ENCODE measurements at places on chromosomes 7 and 10.

DNA sequence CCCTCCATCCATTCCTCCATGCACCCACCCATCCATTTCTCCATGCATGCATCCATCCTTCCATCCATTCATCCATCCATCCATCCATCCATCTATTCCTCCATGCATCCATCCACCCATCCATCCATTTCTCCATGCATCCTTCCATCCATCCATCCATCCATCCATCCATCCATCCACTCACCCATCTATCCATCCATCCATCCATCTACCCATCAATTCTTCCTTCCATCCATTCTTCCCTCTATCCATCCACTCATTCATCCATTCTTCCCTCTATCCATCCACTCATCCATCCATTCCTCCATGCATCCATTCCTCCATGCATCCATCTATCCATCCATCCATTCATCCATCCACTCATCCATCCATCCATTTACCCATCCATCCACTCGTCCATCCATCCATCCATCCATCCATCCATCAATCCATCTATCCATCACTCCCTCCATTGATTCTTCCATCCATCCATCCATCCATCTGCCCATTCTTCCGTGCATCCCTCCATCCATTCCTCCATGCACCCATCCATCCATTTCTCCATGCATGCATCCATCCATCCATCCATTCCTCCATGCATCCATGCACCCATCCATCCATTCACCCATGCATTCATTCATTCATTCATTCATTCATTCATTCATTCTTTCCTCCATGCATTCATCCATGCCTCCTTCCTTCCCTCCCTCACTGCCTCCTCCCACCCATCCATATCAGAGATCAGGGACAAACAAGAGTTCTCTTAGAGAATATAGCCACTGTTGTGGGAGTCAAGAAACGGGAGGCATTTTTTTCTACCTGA lies 22.2 kb downstream of the ELN start:
- DNase-seq = no peak

DNA sequence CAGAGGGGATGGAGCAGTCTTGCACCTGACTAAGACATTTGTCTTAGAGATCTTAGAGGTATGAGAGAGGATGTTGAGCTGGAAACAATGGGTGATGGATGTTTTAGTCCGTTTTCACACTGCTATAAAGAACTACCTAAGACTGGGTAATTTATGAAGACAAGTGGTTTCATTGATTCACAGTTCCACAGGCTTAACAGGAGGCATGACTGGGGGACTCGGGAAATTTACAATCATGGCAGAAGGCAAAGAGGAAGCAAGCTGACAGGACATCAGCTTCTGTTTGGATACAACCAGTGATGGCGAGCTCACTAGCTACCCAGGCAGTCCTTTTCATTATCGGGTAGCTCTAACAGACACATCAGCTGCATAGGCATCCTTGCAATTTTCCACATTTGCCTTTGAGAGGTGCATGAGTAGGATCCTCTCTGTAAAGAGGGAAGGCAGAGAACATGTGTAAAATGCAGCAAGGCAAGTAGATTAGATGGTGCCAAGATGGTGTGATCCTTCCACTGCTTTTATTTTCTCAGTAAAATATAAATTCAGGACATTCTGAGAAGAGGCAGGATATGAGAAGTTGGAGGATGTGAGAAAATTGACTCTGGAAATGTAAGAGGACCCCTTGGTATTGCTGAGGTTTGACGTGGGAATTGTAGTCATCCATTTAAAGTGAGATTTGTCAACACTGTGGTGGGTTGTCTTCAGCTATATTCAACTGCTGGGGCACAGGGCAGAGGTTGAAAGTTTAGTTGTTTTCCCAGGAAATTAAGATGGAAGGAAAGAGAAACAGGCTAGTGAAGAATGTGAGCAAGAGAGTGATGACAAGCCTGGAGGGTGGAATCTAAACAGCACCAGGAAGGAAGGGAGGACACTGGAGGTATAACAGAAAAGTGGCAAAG lies 1140.0 kb upstream of the AUTS2 start:
- DNase-seq = no peak

- no peak for DNase-seq
Observed at GRCh38 chr10:73873838-73874215, 528 bp downstream of the CAMK2G start.

GRCh38 chr10:128268015-128268722 lies 141.9 kb upstream of the MKI67 start:
- peak; percentile 82 for DNase-seq

- DNase-seq = no peak
Observed at GRCh38 chr10:25071227-25071626, 54.8 kb downstream of the THNSL1 start.

DNA sequence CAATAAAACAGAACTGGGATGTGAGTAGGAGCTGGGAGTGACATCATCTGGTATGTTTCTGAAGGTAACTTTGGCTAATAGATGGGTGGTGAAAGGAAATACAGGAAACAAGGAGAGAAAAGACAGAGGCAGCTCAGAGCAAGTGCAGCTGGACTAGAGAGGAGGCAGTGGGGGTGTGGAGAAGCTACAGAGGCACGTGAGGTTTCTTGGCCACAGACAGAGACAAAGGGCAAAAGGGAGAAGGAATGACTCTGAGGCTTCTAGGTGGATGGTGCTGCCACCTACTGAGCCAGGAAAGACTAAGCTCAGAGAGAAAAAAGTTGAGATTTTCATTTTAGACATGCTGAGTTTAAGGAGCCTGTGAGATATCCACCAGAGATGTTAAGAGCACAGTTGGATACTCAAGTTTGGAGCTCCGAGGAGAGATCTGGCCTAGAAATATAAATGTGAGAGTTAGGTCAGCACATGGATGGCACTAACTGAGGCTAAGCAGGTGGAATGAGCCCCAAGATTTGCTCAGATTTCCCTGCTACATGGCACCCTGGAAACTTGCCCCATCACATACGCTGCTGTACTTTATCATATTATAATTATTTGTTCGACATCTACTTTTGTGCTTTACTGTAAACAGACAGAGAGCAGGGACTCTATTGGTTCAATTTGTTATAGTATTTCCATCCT lies 293.0 kb upstream of the IMMP2L start:
- peak; percentile 89 for DNase-seq

DNA sequence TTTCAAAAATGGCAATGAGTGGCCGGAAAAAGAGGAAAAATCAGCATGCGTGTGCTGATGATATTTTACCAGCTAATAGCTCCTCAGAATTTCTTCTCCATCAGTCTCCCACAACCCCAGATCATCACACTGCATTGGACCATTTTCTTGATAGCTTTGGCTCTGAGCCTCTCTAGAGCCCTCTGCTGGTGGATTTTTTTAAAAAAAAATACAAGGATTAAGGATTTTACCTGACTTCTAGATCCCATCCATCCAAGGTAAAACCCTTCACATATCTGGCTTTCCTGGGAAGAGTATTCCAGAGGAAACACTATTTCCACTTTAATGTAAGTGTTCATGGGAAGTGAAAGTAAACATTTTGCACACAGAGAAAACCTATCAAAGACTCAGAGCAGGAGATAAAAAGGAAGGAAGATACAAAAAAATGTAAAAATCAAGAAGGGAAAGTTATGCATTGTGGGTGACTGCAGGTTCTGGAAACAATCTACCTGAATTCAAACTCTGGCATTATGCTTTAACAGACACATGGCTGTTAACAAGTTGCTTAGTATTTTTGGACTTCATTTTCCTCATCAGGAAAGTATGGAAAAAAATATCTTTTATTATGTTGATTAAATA lies 380.9 kb downstream of the LRRTM3 start:
- peak; percentile 59 for DNase-seq

DNA sequence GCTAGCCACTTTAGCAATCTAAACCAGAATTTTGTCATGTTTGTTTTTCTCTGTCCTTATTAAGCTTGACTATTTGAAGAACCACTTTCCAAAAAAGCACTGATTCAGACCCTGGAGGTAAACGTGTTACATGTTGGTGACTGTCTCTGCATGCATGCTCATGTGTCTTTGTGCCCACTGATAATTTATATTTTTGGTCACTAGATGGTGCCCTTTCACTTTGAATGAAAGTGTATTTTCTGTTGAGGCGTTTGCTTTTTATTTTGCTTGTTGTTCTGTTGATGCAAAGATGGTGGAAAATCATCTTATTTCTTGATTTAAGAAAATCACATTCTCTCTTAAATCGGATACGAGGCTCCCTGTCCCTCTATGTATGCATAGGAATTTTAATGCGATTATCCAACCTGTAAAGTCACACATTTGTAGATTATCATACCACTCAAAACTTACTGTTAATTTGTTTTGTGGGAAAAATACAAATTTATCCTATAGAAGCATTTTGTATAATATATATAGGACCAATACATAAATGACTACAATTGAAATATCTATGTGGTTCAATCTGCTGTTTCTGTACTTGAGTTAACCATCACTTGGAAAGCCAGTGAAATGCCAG lies 269.3 kb downstream of the BICC1 start:
- DNase-seq = peak; percentile 55

DNA sequence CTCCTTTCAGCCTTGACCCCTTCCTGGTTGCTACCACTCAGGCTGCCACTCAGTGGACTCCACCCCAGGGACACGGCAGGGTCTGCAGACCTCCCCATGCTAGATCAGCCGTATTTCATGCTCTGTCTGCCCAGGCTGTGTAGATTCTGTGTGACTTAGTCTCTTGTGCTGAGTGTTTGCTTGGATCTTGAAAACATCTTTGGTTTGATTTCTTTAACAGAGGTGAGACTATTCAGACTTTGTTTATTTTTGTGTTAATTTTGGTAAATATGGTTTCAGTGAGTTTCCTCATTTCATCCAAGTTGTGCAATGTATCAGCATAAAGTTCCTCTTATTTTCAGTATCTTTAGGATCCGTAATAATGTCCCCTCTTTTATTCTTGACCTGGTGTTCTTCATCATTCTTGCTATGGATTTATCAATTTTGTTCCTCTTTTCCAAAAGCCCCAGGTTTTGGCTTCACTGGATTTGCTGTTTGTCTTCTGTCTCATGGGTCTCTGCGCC lies 21.2 kb upstream of the PWWP2B start:
- no peak for DNase-seq

- no peak for DNase-seq
Observed at GRCh38 chr10:59072038-59072437, 104.4 kb upstream of the PHYHIPL start.
